T-helper 22 cell (primary cell): ENCODE measurements at places on chromosomes 16 and 17.

DNA sequence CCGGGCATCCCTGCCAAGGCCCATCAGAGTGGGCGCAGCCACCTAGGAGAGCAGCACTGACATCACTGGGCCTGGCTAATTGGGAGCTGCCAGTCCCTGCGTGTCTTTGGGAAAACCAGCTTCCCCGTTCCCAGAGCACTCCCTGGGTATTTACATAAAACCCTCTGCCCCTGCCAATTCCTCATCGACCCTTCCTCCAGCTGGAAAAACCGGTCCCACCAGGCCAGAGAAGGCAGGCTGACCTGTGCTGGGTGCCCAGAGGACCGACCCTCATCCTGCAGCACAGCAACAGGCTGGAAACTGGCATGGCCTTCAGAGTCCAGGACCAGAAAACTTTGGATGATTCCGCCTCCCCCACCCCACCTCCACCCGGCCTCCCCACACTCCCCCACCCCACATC, 8.2 kb upstream of the FOXN1 start:
- no peak for DNase-seq

DNA sequence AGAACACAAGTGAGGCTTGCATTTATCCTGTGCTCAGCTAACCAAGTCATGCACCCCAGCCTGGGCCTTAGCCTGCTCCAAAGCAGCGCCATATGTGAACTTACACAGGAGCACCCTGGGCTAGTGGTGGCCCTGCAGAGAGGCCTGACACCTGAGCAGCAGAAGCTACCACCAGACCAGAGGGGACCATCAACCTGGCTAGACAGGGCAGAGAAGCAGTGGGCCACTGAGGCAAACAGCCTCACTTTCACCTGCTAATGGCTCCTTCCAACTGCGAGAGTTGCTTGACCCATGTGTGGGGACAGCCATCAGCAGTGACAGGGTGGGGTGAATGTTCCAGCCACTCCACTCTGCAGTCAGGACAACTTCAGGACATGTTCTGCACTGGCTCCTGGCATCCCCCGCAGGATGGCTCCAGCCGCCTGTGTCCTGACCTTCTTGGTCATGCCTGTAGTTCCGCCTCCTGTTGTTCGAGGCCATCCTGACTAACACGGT, 2.9 kb upstream of the C16orf95 start:
- no peak for DNase-seq

DNA sequence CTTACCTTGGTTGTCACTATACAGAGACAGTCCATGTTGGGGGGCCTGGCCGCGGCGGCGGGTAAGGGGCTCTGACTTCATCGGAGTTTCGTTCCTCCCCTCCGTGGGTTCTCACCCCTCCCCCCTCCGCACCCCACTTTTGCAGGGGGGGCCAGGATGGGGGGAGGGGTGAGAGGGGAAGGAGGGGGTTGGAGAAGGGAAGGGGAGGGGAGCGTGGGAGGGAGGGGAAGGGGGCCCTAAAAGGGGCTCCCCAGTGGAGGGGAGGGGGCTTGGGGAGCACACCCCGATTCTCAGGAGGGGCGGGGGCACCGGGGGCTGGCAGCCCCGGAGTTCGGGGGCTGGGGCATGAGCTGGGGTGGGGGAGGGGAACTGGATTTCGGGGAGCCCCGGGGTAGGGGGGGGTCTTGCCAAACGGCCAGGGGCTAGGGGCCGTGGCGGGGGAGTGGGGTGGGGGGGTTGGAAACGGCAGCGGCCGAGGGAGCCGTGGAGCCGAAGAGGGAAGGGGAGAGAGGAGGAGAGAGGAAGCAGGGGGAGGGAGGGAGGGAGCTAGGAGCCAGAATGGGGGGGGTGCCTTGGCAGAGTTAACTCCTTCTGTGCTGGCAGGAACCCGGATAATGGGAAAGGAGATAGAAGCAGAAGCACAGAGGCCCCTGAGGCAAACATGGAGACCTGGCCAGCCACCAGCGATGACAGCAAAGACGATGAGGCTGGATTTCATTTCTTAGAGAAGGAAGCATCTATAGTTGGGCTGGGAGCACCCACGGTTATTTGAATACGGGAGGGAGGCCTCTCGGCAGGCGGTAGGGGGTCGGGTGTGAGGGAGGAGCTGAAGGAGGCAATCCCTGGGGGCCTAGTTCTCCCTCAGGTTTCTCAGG, 2.3 kb downstream of the DLG4 start:
- DNase-seq: no peak

DNA sequence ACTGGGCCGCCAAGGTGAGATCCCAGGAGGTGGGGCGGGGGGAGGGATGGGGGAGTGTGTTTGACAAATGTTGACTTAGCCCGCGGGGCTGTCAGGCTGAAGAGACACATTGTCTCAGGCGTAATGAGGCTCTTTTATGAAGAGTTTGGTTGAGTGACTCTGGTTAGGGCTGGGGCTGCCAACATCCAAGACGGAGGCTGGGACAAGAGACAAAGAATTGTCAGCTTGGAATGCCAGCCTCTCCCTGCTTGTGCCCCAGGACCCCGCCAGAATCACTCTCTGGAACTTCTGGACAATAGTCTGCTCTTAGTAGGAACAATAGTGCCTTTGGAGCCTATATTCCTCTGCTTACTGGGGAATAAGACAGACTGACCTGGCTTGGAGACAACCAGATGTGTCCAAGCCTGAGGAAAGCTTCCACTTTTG, 24.0 kb downstream of the PCTP start:
- no peak for DNase-seq

DNA sequence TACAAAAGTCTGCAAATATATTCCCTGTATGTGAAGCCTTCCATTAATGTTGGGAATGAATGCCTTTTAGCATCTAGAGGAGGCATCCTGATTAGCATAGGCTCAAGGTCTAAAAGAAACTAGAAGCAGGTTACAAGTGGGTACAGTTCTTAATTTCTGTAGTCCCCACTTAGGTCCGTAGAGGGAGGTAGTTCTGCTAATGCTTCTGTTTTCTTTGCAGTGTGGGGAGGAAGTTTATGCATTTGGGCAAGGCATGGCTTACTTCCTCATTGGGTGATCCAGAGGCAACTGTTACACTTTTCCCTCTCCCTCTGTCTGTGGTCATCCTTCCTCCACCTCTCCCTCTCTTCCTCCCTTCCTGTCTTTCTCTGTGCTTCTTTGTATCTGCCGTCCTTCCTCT, 108.4 kb upstream of the ZKSCAN2 start:
- no peak for DNase-seq

DNA sequence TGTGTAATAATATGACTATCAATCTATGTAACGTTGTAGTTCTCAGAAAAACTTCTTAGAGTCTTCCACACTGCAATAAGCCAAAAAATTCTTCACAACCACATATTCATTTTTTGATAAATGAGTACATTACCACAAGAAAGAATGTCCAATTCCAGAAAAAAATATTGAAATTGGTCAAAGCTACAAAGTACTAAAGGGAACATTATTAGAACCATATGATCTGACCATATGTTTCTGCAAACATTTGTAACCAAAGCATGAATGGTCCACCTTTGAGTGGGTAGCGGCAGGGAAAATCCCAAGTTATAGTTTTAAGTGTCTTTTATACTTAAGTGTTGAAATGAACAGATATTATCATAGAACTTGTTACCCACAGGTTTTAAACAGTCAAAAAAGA, 71.7 kb upstream of the NACA2 start:
- DNase-seq: no peak

DNA sequence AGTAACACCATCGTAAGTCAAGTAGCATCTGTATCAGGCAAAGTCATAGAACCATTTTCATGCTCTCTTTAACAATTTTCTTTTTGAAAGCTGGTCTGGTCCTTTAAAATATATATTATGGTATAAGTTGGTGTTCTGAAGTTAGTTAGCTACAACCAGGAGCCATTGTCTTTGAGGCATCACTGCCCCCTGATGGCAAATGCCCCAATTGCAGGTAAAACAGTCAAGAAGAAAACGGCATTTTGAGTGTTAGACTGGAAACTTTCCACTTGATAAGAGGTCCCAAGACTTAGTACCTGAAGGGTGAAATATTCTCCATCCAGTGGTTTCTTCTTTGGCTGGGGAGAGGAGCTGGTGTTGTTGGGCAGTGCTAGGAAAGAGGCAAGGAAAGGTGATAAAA, 14.1 kb downstream of the TP53 start:
- no peak for DNase-seq

- DNase-seq: no peak
Measured at GRCh38 chr17:38749223-38750043, 1.3 kb upstream of the PCGF2 start.

GRCh38 chr17:16423226-16423872, 8.0 kb downstream of the TRPV2 start:
- DNase-seq: no peak

GRCh38 chr17:63927464-63928171, 4.5 kb downstream of the CD79B start:
- DNase-seq: no peak

DNA sequence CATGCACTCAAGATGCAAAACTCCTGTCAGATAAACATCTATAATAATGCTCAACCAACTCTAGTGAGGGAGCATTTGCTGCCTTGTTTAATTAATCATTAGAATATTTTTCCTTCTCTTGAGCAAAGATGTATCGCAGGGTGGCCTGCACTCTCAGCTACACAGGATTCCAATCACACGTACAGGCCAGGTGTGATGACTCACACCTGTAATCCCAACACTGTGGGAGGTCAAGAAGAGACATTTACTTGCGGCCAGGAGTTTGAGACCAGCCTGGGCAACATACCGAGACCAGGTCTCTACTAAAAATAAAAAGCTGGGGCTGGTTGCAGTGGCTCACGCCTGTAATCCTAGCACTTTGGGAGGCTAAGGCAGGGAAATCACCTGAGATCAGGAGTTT, 49.1 kb downstream of the ARHGAP17 start:
- DNase-seq: no peak

DNA sequence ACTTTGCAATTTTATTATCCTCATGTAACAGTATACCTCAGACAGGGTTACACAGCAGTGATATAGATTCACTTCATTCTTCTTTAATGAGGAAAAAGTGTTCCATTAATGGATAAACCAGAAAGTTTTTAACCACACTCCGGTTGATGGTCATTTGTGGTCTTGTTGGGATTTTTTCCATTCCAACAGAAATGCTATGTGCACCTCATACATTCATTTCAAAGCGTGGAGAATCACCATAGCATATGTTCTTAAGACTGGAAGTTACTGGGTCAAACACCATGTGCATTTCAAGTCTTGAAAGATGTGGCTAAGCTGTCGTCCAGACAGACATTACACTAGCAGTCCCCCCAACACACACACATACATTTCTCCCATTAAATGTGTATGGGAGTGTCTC, 245.8 kb upstream of the CDH5 start:
- no peak for DNase-seq

GRCh38 chr16:88943131-88943664, 33.8 kb downstream of the CBFA2T3 start:
- no peak for DNase-seq

DNA sequence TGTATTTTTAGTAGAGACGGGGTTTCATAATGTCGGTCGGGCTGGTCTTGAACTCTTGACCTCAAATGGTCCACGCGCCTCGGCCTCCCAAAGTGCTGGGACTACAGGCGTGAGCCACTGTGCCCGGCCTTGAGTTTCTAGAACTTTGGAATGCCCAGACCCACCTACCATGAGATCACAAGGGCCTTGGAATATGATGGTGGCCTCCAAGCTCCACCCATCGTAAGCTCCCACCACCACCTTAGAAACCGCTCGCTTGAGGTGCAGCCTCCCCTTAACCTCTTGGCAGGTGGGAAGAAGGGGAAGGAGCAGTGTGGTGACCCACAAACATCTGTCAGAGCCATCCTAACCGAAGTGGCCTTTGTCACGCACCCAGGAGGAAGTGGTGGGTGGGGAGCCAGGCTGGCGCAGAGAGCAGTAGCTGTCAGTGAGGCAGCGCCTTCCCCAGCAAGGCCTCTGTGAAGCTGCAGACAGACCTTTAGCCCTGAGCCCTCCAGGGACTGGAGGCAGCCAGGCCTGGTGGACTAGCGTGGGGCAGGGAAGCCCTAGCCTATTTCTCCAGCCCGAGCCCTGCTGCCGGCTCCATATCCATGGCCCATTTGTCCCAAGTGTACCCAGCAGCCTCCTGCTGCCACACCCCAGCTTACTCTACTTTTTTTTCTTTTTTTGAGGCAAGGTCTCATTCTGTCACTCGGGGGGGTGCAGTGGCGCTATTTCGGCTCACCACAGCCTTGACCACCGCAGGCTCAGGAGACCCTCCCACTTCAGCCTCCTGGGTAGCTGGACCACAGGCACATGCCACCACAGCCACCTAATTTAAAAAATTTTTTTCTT, 13.1 kb upstream of the SEPHS2 start:
- peak; percentile 51 for DNase-seq

- no peak for DNase-seq
Measured at GRCh38 chr16:8628981-8629725, 7.7 kb downstream of the METTL22 start.

GRCh38 chr17:12545877-12546513, 119.7 kb upstream of the MYOCD start:
- DNase-seq: no peak
